Activated gamma-delta T cell treated with Interleukin-2 at 50 U/mL for 16 hours (primary cell): ENCODE measurements at places on chromosomes 1 and 21.

- DNase-seq: no peak
These were observed 34.0 kb downstream of the ASTN1 start for GRCh38 chr1:177130451-177130945.

DNA sequence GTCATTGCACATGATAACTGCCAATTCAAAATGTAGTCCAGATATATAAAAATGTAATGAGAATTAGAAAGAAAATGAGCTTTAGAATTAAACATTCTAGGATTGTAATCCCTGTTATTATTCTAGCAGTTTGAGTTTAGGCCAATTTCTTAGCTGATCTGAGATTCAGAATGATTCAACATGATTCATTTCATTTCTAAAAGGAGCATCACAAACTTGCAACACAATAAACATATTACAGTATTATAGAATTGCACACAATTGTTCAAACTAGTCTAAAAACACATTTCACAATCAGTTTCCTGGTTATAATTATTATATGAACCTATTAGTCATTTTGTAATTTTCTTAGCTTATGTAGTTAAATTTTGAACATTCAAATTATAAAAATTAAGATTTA, 43.3 kb upstream of the TSHB start:
- no peak for DNase-seq

DNA sequence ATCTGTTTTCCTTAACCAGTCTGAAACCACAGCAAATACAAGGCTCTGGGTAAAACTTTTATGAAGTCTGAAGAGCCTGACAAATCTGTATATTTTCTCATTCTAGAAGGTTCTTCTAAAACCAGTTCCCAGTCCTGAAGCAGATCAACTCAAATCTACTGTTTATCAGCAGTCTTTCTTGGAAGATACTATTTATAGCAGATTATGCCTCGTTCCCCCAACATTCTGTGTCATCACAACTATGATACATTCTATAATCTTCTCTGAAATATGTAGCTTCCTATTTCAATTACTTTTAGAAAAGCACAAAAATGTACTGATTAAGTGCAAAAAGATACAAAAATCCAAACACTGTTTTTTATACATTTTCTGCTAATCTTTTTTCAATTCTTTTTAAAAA, 67.5 kb downstream of the NIBAN1 start:
- DNase-seq: no peak

- DNase-seq: no peak
These were observed 334.3 kb downstream of the NCAM2 start for GRCh38 chr21:21332492-21332891.

DNA sequence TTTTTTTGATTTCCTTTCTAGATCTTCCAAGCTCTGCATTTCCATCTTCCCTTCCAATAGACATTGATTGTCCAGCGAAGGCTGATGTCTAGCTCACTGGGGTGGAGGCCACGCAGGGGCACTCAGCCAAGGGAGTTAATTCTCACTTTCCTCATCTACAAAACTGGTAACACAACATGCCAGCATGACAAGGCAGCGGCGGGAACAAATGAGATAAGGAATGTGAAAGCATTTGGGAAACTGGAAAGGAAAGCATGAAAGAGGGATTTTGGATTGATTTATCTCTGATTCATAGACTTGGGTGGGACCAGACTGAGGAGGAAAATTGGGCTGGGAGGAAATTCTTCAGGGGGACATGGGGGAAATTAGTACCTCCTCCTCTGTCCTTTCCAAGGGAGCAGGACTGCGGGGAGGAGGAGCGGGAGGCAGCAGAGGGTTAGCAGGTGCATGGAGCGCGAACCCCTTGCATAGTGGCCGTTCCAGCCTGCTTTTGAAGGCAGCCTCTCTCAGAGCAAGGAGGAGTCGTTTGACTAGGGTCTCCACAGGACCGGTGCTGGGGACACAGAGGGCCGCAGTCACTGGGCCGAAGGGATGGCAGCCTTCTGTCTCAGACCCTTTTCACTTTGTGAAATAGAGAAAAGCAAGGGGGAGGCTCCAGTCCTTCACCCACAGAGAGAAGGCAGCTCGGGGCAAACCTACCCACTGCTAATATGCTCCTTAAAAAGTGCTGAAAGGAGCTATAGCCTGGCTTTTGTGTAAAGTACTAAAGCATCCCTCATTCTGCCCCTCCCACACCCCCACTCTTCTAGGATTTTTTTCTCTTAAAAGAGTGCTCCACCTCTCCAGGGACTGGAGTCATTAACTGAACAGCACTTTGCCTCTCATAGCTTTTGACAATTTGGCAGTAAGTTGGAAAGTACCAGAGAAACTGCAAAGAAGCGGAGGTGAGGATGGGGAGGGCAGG, 89.2 kb downstream of the PLXNA2 start:
- no peak for DNase-seq

- no peak for DNase-seq
These were observed 97.8 kb upstream of the LPGAT1 start for GRCh38 chr1:211928290-211928801.

- DNase-seq: no peak
These were observed 170.1 kb upstream of the IRF2BP2 start for GRCh38 chr1:234780112-234780511.

DNA sequence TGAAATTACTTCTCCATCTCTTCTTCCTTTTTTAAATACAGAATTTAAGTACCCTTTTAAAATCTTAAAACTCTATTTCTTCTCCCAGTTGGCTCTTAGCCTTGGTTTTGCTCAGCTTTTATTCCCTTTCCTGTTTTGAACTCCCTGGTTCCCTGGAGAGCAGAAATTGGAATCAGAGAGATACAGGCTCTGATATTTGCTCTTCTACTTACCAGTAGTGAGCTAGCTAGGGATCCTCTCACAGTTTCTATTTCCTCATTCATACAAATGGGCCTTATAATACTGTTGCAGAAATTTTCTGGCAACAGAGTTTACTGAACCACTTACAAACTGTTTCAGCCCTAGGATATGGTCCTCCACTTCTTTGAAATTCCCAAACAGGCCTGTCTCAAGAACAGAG, 606.3 kb downstream of the NUF2 start:
- no peak for DNase-seq

DNA sequence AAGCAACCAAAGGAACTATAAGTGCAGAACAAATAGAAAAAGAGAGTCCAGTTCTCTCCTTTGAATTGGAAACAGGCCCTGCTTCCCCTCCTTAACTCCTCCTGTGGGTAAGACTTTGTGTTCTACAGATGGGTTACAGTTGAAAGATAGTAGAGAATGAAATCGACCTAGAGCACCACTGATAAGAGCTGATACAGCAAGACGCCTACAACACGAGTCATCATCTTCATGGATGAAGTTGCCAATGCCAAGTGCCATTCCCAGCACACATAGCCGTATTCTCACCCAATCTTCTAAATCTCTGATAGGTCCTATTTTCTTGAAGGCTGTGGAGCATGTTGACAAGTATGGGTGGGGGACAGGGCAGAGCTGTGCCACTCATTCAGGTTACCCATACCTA, 99.8 kb upstream of the CAMK1G start:
- no peak for DNase-seq

GRCh38 chr1:216937491-216937890, 214.3 kb upstream of the ESRRG start:
- DNase-seq: no peak

DNA sequence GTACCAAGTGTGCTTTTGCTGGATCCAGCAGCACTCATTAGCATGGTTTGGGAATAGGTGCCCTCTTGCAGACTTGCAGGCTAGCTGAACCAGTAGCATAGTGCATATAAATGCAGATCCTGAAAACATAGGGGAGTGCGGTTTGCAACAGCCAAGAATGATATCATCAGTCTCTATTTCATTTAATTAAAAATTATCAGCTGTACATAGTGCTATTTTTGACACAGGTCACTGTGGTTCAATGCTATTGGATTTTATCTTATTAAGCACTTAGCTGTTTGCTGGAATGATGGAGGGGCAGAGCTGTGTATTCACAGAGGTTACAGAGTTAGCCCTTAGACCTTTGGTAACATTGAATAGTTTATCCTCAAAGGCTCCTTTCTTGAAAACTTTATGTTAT, 43.6 kb downstream of the CYYR1 start:
- no peak for DNase-seq

DNA sequence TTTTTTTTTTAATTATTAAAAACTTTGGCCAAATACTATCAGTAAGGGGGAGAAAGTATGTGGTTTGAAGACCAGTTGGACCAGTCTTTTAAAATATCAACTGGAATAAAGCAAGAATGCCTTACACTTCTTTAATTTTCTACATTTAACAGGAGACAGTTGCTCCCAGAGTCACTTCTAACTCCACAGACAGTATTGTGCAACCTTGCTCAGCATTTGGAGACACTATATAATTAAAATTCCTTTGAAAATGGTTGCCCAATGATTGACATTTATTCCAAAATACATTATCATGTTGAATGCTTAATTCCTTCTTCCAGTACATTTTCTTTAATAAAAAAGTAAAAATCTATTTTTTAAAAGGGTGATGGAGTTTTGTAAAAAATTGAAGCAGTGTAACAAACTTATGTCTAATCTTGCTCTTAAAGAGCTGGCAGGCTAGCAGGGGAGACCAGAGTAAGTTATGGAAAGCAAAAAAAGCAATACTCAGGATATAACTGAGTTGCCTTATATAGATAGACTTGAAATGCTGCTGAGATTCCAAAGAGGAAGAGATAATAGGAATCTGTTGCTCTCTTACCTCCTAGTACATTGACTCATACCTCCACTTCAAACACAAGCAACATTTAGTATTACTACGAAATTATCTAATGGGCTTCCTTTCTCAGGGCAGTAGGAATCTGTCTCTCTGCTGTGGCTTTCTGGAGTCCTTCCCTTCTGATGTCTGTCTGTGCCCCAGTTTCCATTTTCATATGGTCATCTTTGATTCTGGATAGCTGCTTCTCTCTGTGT, 69.7 kb upstream of the RGL1 start:
- DNase-seq: no peak

- DNase-seq: no peak
These were observed 448.3 kb downstream of the PTPRC start for GRCh38 chr1:199087144-199087543.

GRCh38 chr1:3356827-3357460, 97.5 kb upstream of the ARHGEF16 start:
- no peak for DNase-seq

- DNase-seq: no peak
These were observed 67.2 kb downstream of the HMGB4 start for GRCh38 chr1:33931111-33931475.

DNA sequence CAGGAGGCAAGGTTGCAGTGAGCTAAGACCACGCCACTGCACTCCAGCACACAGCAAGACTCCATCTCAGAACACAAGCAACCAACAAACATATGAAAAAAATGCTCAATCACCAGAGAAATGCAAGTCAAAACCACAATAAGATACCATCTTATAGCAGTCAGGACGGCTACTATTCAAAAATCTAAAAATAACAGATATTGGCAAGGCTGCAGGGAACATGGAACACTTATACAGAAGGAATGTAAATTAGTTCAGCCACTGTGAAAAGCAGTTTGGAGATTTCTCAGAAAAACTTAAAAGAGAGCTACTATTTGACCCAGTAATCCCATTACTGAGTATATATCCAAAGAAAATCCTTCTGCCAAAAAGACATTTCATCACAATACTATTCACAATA, 27.6 kb upstream of the POGK start:
- DNase-seq: no peak

DNA sequence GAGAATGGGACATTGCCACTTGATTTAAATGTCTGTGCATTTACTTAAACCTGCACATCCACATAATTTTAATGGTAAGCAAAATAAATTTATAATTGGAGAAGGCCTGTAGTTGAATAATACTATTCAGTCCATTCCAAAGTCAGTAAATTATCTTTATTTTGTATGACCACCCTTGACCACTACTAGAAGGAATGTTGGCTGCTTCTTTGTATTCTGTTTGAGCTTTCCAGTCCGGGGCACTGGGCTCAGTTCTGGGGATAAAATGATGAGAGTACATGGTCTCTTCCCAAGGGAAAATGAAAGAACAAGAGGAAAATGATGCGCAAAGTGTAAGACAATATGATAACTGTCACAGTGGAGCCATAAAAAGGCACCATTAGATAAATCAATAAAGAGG, 98.9 kb downstream of the CRB1 start:
- no peak for DNase-seq

- no peak for DNase-seq
These were observed 430.9 kb downstream of the MATN1 start for GRCh38 chr1:30292451-30292850.

DNA sequence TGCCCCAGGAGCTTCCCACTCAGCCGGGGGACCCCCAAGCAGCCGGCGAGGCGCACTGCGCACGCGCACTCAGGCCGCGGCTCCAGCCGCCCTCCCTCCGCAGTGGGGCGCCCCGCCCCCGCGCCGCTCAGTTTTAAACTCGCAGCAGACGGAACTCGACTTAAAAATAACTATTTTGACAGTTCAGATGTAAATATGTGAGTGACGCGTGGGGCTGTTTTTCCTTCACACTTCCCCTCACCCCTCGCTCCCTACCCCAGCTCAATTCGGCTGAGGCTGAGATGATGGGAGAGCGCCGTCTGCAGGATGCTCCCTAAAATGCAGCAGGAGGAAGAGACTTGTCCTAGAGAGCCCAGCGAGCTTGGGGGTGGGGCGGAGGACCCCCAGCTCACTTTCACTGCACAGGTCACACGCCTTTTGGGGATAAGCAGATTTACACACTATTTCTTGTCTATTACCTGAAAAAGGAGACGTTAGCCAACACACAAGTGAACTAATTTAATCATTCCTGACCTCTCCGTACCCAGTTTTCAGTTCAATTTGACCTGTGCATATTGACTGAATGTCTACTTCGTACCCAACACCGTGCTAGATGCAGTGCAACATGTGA, 8.9 kb upstream of the LEMD1 start:
- peak; percentile 49 for DNase-seq

- no peak for DNase-seq
These were observed 7.0 kb downstream of the SH3BP5L start for GRCh38 chr1:248818505-248819374.

GRCh38 chr1:40404670-40405462, 31.3 kb downstream of the SMAP2 start:
- peak; percentile 42 for DNase-seq

DNA sequence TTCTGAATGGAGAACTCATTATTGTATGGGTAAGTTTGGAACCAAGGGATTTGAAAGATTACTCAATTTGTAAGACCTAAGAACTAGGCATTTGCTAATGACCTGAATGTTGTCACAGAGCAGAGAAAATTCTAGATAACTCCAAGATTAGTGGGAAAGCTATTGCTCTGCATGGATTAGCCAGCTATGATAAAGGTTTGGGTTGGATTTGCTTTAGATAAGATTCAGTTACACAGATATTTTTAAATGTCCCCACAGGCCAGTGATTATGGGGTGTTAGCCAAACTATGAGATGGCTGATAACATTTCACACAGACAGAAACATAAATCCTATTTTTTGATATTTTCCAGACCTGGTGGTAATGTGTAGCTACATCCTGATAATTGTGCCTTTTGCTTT, 88.2 kb downstream of the NTPCR start:
- no peak for DNase-seq
